Occipital lobe (tissue), 3 donors: ENCODE measurements at places on chromosomes 7 and 10.

DNA sequence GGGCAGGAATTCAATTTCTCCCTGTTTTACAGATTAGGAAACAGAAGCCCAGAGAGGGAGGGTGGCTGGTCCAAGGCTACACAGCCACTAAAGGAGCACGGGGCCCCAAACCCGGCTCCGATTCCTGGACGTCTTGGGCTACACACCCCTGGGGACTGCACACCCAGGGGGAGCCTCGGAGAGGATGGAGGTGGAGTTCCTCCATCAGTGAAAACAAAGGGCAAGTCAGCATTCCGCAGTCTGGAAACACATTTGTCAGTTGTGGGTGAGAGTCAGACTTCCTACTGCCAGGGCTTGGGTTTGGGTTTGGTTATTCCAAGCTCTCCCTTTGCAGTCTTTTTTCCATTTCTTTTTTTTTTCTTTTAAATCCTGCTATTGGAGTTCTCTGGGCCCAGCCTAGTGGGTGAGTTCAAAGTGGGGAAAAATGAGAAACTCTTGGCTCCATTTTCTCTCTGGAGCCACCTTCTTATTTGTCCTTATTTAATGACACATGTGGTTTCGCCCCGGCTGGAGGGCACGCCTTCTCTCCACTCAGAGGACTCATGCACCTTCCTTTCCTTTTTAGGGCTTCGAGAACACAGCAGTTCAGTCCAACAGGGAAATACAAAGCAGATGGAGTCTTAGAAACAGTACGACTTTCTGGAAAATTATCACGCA, 59.9 kb upstream of the AQP1 start:
- DNase-seq: no peak

DNA sequence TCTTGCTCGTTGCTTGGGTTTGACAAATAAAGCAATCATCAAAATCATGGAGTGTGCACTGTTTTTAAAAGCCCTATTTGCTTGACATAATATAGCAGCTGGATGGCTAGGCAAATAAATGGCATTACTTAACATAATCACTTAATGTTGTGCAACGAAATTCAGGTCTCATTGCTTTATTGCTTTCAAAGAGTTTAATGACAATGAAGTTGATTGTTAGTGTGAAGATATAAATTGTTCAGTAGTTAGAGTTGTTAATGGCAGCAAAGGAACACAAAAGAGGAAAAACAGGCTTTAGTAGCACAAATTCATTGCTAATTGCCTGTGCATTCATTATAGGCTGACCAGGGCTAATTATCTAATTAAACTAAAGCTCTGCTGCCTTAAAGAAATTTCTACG, 7.6 kb upstream of the ADO start:
- DNase-seq: no peak

DNA sequence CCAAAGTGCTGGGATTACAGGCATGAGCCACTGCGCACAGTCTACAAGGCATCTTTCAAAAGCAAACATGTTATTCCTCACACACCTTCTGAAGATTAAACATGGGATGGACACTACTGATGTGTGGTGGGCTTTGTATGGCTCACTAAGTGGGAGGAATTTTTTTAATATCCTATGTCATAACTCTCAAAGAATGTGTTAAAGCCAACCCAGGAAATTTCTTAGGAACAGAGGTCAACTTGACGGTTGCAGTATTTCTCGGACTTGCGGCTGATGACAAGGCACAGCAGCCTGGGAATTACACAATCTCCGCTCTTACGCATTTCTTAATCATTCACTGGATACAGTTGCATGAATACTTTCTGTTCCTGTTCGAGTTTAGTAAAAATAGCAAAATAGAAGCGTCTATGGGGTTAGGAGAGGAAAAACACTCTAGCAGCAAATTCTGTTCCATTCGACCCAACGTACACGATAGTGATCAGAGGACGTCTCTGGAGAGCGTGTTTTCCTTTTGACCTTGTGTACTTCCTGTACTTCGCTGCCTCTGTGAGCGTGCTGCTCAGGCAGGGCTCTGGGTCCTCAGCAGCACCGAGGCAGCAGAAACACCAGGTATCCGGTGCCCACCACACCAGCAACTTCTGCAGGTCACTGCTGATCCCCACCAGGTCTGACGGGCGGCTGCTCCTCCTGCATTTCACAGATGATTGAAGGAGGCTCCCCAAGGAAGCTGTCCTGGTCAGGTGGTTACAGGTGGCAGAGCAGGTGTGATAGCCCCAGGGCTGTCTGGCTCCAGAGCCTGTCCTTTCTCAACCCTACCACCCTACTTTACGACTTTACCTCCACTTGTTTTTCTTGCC, 26.4 kb upstream of the SRGN start:
- no peak for DNase-seq

DNA sequence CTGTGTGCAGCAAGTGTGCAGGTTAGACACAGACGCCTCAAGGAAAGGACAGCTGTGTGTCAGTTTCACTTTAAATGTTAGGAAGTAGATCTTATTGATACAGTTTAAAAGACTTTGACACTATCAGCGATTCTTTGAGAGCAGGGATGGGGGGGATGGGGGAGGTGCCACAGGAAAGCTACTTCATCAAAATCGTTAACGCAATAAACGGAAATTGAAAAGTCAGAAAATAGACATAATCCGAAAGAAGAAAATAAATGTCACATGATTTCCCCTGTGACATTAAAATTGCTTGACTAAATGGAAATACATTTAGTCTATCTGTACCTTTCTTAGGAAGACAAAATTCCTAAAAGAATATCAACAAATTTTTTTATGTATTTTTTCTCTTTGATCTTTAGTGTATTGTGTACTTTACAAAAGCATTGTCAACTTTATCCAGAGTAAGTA, 476 bp upstream of the ZNF33B start:
- no peak for DNase-seq

GRCh38 chr10:130243015-130243414, 106.8 kb downstream of the GLRX3 start:
- no peak for DNase-seq

DNA sequence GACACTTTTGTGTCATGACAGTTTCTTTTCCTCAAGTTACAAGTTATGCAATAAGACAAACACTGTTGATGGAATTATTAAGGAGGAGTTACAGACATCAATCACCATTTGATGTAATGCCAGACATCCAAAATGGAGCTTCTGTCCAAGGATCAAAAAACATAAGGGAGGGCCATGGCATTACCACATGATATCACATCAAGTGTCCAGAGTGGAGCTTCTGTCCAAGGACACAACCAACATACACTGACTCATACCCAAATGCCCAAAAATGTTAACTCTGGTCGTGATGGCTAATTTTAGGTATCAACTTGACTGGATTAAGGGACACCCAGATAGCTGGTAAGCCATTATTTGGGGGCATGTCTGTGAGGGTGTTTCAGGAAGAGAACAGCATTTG, 140.4 kb downstream of the DOCK4 start:
- DNase-seq: no peak

GRCh38 chr7:130669085-130669700, 645 bp upstream of the COPG2 start:
- DNase-seq: no peak

DNA sequence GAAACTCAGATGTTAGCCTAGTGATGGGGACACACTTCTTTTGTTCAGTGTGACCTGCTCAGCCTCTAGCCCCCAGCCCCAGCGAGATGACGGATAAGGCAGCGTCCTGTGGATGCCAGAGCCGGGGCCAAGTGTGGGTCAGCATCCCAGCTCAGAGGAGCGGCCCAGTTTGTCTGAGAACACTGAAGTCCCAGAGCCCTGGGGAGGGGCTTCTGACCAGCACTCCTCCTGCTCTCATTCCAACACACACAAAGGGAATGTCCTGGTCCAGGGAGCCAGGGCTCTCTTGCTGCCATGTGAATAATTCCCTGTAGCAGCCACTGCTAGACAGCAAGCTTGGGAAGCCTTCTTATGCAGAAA, 4.5 kb upstream of the ATP6V0E2 start:
- DNase-seq: no peak

- no peak for DNase-seq
These were observed 56.2 kb upstream of the OPN4 start for GRCh38 chr10:86598151-86598550.
